NCI-H2081 treated with DMSO at 0.1 percent for 48 hours (cell line): ENCODE measurements at places on chromosomes 5 and 9.

- no peak for DNase-seq
Measured at GRCh38 chr5:11385901-11386293, 518.3 kb downstream of the CTNND2 start.

GRCh38 chr9:112894699-112895098 lies 4.0 kb upstream of the SLC46A2 start:
- no peak for DNase-seq

GRCh38 chr5:140862441-140863295 lies 6.1 kb upstream of the PCDHA11 start:
- DNase-seq: no peak

DNA sequence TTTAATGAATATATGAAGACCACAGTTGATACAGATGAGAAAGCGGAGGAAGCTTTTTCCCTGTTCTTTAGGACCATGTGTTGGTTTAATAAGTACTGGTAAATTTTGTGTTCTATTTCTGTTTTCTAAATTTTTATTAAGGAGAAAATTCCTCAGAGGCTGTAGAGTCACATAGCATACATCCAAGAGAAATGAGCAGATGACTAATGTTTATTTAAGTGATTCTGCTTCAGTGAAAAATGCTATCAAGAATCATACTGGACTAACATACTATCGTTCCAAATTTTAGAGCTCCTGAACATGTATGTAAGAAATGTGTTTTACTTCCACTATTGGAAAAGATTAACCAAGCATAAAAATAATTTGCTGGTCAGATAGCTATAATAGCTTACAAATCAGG lies 115.0 kb downstream of the KIAA1958 start:
- no peak for DNase-seq

DNA sequence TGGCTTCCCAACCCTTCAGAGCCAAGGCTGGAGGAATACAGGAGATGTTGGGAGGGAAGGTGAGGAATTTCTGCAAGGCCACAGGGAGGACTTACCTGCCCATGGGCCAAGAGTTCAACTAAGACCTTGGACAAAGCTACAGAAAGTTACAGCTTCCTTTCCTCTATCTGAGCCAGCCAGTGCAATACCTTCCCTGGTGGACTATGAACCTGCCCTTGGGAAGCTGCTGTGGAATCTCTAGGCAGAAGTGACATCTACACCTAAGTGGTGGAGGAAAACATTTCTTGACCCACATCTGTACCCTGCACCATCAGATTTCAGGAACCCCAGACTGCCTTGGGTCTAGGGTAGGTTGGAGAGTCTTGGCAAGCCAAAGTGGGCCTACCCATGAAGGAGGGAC lies 6.7 kb upstream of the SKP1 start:
- DNase-seq: no peak

- DNase-seq: no peak
Measured at GRCh38 chr5:12691330-12691729, 787.1 kb upstream of the CTNND2 start.

DNA sequence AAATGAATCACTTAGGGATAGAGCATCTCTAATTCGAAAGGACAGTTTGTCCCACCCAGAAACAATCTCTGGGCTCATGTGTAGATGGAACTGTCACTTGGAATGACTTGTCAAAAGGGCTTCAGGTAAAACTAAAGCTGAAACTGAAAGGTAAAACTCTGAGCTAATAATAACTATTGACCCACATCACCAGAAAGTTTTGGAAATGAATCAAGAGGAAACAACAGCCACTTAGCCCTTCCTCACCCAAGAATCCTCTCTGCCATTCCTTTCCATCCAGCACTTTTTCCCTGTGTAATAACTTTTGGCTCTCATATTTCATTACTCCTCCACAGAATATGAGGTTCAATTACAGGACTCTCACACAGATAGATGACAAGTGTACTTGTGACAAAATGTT lies 14.0 kb upstream of the GLRX start:
- no peak for DNase-seq

- no peak for DNase-seq
Measured at GRCh38 chr9:106962615-106963363, 99.8 kb downstream of the ZNF462 start.
